Stimulated activated CD4-positive, alpha-beta T cell treated with anti-CD3 and anti-CD28 coated beads, TNF-alpha, amount 100 ng/mL, for 1 hour (primary cell): ENCODE measurements at places on chromosomes 5 and 9.
A peak's percentile ranks its signal among the peaks of the same experiment; 100 is the strongest.

DNA sequence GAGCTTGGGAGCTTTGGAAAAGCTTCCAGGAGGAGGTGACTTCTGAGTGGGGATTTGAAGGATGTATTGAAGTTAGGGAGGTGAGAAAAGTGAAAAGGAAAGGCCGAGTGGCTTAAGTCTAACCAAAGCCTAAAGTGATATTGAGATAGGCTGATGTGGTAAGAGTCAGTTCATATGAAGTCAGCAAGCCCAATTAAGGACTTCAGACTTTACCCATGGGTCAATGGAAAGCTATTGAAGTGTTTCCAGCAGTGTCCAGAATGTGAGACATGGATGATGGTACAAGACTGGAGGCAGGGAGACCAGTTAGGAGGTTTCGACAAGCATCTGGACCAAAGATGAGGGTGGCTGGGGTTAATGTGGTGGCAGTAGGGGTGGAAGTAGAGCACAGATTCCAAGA, 134.3 kb upstream of the WWC1 start:
- DNase-seq: no peak

DNA sequence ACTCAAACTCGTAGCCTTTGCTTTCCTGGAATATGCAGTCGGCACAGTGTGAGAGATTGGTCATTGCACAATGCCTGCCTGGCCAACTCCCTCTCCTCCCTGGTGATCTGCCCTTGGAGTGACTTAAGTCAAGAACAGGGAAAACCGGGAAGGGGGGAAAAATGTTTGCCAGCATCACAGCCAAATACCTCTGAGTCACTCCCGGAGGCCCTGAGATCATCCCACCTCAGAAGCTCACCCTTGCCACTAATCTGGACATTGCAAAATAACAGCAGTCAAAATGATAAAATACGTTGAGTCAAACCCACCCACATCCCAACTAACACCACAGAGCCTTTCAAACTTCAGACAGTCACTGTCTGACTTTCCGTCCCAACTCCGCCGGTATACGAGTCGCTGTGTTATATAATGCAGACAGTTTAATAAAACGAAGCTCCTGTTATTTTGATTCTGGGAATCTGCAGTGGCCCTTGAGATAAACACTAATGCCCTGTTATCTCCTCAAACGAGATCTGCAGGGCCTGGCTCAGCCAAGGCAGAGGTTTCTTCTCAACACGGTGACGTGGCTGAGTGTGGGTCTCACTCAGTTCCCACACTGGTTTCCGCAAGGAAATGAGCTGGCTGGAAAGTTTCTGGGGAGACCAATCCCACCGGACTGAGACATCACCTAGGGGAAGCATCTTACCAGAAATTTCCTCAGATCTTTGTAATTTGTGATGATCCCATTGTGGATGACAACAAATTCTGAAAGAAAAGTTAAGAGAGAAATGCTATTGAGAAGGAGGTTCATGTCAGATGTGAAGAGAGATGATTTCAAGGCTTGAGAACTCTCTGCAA, 22.1 kb downstream of the GFPT2 start:
- DNase-seq: no peak

GRCh38 chr5:97729938-97730337, 546.9 kb upstream of the RIOK2 start:
- DNase-seq: no peak

DNA sequence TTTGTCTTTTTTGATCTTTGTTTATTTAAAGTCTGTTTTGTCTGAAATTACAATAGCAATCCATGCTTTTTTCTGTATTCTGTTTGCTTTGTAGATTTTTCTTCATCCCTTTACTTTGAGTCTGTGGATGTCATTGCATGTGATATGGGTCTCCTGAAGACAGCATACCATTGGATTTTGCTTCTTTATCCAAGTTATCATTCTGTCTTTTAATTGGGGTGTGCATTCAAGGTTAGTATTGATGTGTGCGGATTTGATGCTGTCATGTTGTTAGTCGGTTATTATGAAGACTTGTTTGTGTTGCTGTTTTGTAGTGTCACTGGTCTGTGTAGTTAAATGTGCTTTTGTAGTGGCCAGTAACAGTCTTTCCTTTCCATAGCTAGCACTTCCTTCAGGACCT, 23.0 kb downstream of the POLK start:
- no peak for DNase-seq

DNA sequence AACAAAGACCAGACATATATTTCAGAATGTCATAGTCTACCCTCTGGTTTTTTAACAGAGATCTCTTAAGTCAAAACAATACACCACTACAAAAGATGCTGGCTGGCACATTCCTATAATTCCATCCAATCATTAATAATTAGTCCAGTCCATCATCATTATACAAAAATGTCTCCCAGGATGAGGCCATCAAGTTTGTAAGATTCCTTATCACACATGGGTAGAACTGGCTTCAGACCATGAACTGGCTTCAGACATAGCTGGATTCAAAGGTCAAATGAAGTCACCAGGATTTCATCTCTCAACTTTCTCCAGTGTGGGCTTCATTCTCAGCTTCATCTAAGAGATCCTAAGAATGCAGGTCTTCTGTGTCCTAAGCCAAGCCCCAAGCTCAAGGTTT, 147.1 kb downstream of the ENC1 start:
- no peak for DNase-seq

- DNase-seq: no peak
These were observed 60.6 kb downstream of the NSUN2 start for GRCh38 chr5:6572086-6572824.

GRCh38 chr9:127707766-127708165, 978 bp downstream of the CFAP157 start:
- no peak for DNase-seq

DNA sequence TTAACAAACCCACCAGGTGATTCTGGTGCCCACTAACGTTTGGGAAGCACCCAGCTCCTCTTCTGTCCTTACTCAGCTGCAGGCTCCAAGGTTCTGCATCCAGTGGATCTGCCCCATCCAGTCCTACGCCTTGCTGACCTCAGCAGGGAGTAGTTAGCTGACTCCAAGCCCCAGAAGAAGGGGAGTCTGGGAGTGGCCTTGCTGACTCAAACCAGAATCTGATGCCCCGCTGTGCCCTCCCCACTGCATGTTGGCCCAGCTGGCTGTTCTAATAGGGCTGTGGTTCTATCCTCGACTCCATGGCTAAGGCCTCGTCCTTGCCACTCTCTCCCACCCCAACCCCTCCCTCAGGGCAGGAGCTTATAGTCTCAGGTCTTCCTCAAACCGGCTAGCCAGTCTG, 136.3 kb downstream of the TTLL11 start:
- DNase-seq: no peak

- no peak for DNase-seq
These were observed 137.6 kb downstream of the ADGRV1 start for GRCh38 chr5:90696153-90696552.

DNA sequence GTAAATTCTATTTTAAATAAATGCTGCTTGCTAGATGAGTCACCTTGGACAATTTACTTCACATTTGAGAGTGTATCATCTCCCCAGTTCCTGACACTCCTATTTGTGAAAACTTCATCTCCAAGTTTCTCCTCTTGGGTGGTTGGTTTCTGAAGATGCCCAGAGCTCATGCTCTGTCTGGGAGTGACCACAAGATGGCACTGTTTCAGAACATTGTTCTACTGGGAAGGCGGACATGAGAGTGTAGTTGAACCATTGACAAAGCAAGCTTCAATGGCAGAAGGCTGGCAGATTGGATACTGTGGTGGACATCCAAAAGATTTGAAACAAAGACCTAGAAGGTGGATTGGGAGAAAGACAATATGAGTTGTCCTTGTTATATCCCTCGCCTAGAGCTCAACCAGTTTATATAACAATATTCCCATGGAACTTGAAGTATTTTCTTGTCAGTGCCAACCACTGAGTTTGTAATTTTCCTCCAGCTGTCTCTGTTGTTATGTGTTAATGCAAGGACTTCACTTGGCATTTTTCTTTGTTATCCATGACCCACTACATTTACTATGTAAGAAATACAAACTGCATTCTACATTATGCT, 234.3 kb upstream of the ANKH start:
- no peak for DNase-seq

DNA sequence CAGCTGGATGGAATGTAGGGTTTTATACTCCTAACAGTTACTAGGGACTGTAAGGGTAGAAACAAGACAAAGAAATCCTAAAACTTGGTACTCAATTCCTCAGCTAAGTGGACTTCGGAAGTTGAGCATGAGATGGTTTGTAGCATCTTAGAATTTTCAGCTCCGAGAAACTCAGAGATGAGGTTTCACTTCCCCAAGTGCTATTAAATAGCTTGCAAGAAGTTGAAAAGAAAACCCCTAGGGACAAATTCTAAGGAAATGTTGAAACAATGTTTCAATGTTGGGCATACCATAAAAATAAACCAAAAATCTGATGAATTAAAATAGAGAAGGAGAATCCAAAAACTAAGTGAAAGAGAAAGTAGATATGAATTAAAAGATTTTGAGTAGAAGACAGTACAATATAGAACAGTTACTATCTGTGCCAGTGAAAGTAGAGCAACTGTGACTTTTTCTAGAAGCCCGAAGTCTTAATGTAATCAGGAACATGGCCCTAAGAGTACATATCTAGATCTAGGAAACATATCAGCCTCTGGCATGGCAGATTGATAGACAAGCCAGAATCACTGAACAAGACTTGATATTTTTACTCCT, 308.6 kb upstream of the RGMB start:
- DNase-seq: no peak

- no peak for DNase-seq
These were observed 954 bp downstream of the TBCA start for GRCh38 chr5:77774981-77775789.

GRCh38 chr9:110179734-110180133, 28.2 kb downstream of the C9orf152 start:
- DNase-seq: no peak

DNA sequence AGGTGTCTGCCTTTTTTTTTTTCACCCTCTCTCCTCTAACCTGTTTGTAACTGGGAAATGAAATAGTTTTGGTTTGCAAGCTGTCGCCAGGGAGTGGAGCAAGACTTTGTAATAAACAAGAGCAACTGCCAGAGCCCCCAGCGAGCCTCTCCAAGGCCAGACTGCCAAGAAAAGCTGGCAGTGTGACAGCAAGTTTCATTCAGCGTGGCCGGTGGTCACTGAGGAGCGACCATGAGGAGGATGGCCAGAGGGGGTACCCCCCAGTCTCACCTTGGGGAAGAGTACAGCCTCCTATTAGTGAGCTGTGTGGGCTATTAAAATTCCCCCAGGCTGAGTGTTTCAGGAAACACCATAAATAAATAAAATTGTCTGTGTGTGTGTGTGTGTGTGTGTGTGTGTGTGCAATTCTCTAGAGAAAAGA, 49.9 kb downstream of the ZFAND5 start:
- DNase-seq: no peak

DNA sequence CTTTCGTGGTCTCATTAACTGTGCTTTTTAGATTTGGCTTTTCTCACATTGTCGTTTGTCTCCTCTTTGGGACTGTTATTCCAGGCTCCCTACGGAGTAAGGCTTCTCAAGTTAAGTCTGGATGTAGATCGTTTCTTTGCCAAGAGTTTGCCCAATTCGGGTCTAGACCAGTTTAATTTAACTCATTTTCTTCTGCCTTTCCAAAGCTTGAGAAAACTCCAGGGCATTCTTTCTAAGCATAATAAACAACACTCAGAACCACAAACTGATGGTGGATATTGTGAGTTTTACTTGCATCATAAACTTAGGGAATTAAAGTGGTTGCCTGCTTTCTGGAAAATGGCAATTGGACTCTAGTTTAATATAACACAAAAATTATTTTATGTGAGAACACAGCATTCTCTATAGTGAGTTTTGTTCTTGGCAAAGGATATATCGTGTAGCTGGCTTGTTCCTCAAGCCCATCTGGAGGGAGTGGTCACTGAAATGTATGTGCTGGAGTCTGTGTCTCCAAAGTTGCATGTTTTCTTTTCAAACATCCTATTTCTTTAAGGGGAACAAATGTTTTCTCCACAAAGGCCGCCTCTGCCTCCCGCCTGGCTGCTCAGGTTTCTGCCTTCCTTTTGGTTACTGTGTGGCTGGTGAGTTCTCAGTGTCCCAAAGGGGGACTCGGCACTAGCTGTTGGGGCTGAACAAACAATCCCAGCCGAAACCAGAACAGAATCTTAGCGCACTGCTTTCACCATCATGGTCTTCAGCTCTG, 211.3 kb upstream of the FBN2 start:
- DNase-seq: no peak

- no peak for DNase-seq
These were observed 377.6 kb downstream of the DNAH5 start for GRCh38 chr5:13566871-13567339.

DNA sequence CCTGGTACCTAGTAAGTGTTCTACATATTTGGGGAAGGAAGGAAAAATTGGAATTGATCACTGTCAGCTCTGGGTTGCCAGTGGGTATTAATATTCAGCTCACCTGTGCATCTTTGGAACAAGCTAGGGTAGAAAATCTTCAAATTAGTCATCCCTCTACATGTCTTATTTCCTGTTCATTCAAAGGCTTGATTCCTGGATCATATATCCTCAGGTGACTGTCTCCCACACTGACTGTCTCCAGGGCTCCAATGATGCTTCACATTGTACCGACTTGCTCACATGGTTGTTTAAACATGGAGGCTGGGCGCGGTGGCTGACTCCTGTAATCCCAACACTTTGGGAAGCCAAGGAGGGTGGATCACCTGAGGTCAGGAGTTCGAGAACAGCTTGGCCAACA, 11.6 kb upstream of the SUSD1 start:
- no peak for DNase-seq

- DNase-seq: no peak
These were observed 6.4 kb downstream of the THBS4 start for GRCh38 chr5:80041527-80041926.

- DNase-seq: peak; percentile 83
These were observed at the start of gene CYSTM1 for GRCh38 chr5:140174465-140175366. Gene CYSTM1, plus strand, starts transcription at chr5:140175188. Its CDS starts 19,278 bp downstream, at chr5:140194466.

- DNase-seq: no peak
These were observed 455.5 kb upstream of the RORB start for GRCh38 chr9:74041588-74041987.

GRCh38 chr9:4260661-4261060, 39.2 kb downstream of the GLIS3 start:
- no peak for DNase-seq

GRCh38 chr5:73096239-73096575, 24.2 kb upstream of the TMEM171 start:
- no peak for DNase-seq
